ENCODE measurements at places on chromosomes 3 and 15.

DNA sequence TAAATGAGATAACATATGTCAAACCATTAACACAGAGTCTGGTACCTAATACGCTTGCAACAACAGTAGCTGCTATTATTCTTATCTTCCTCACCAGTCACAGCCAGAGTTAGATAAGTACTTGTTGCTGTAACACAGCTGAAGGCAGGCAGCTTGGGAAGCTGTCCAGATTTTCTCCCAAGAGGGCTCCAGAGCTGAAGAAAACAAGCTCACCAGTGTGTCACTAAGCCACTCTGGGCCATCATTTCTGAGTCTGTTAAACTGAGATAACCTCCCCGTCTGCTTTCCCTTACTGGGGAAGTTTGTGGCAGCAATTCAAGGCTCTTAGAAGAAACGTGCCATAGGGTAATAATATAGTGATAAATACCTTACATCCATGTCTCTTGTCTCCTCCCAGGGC, 226.3 kb downstream of the TAFA4 start:
- no peak for DNase-seq

GRCh38 chr15:38528294-38528693, 36.3 kb downstream of the RASGRP1 start:
- no peak for DNase-seq

GRCh38 chr3:79057756-79058155, 710.0 kb downstream of the ROBO1 start:
- no peak for DNase-seq

- no peak for DNase-seq
These were observed 1.4 kb downstream of the ACVR2B start for GRCh38 chr3:38454884-38455638.

- no peak for DNase-seq
These were observed 3.8 kb upstream of the BRPF1 start for GRCh38 chr3:9727743-9728142.

GRCh38 chr3:128369881-128370642, 96.6 kb downstream of the DNAJB8 start:
- DNase-seq: no peak

DNA sequence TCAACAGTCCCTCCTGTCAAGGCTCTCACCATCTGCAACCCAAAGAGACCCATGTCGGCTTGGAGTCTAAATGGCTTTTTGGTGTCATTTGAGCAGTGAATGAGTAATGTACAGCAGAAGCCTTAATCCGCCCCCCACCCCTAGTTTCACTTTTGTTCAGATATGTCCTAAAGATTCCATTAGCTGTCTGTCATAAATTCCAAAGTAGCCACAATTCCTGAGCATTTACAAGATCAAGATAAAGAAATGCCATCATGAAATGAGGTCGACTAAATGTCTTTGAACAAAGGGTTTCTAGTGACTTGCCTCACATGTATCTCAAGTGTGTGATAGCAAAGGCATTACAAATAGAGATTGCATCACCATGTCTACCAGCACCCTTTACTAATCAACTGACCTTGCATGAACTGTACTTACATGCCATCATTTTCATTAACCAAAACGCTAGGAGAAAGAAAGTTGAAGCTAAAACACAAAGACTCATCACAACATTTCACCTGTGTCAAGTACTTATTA, 123.8 kb upstream of the PHLDB2 start:
- no peak for DNase-seq

- DNase-seq: no peak
These were observed 369.6 kb upstream of the RGMA start for GRCh38 chr15:93458597-93458996.

- no peak for DNase-seq
These were observed 59.2 kb downstream of the LYZL4 start for GRCh38 chr3:42351207-42351606.

GRCh38 chr3:136958939-136959338, 1.2 kb downstream of the IL20RB start:
- DNase-seq: no peak

DNA sequence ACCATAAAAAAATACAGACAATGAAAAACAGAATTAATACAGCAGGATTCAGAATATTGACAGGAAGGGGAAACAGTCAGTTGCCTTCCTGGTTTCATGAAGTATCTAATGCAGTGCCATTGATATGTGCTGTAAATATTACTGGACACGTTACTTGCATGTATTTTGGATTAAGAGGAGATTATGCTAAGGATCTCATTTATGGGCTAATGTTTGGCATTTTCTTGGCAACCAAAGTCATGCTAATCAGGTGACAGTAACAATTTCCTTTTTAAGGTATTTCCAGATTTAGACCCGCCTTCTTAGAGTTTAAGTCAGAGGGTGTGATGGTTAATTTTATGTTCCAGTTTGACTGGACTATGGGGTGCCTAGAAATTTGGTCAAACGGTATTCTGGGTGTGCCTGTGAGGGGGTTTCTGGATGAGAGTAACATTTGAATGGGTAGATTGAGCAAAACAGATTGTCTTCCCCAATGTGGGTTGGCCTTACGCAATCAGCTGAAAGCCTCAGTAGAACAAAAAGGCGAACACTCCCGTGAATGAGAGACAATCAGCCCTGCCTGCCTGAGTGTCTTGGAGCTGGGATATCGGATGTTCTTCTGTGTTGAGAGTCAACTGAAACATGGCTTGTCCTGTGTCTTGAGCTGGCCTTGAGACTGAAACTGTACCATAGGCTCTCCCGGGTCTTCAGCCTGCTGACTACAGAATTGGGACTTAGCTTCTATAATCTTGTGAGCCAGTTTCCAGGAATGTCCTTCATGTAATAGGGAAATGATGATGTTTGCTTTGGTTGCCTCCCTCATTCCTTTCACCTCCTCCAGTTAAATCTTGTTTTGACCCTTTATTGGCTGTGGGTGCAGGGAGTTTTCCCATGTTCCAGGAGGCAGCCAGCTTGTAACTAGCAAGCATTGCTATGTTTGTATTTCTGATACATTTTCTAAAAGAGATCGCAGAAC, 10.5 kb downstream of the SQOR start:
- no peak for DNase-seq

- DNase-seq: no peak
These were observed 63.2 kb downstream of the IQGAP1 start for GRCh38 chr15:90451053-90451850.

- no peak for DNase-seq
These were observed 71.9 kb upstream of the CHRNB4 start for GRCh38 chr15:78712797-78713515.

DNA sequence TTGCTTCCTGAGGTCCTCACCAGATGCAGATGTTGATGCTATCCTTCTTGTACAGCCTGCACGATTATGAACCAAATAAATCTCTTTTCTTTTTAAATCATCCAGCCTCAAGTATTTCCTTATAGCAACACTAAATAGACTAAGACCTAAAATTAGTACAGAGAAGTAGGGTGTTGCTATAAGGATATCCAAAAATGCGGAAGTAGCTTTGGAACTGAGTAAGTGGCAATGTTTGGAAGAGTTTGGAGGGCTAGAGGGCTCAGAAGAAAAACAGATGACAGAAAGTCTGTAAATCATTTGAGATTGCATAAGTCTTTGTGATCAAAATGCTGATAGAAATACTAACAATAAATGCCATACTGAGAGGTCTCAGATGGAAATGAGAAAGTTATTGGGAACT, 894.9 kb downstream of the DIPK2A start:
- DNase-seq: no peak

DNA sequence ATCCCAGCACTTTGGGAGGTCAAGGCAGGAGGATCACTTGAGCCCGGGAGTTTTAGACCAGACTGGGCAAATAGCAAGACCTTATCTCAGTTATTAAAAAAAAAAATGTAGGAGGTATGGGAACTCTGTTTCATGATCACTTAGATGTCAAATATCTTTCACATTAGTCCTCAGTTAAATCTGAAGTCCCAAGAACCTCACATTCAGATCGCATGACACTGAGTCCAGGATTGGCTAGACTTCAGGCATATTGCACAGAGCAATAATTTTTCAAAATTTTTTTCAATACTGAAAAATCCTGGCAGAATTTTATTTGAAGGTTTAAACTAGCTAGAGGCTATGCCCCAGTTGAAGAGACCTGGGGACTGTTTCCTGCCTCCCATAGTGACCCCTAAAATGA, 56.3 kb upstream of the ZNF148 start:
- no peak for DNase-seq

DNA sequence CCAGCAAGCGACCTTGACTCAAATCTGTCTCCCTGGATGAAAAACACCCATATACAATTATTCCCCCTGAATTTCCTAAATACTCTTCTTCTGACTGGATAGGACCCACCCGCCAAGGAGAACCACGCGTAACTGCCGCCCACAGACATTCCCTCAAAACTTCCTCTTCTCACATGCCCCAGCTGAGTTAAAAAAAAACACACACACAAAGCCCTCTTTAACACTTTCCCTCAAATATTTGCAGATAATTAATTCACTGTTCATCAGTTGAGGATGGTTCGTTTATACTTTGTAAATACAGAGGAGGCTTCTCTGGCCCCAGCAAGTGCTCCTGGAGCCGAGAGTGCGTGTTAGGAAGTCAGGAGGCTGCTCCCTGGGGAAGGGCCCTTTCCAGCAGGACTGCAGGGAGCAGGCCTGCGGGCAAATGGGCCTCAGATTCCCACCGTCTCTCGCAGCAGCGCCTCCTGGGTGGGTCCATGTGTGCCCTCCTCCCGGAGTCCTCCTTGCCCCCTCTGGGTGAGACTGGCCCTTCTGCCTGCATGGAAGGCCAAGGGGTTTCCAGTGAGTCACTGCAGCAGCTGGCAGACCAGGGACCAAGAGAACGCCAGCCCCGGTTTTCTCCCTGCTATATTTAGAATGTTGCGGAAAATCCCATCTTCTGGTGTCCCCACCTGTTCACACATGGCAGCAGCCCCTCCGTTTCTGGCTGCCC, 46.8 kb downstream of the MGLL start:
- no peak for DNase-seq

DNA sequence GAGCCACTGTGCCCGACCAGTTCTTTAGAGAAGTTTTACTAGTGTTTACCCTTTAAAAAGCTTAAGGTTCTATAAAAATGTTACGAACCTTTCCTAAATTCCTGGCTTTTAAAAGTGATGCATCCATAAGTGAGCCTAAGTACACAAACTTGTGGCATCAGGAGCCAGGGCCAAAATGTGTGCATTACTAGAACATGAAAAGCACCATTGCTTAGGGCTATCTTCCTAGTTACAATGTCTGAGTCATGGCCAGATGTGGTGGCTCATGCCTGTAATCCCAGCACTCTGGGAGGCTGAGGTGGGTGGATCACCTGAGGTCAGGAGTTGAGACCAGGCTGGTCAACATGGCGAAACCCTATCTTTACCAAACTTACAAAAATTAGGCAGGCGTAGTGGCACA, 39.9 kb downstream of the LEO1 start:
- DNase-seq: no peak

- DNase-seq: no peak
These were observed 131.3 kb upstream of the SNRPN start for GRCh38 chr15:24823473-24823872.

- DNase-seq: no peak
These were observed 1.9 kb upstream of the ACTL6A start for GRCh38 chr3:179560791-179561190.

DNA sequence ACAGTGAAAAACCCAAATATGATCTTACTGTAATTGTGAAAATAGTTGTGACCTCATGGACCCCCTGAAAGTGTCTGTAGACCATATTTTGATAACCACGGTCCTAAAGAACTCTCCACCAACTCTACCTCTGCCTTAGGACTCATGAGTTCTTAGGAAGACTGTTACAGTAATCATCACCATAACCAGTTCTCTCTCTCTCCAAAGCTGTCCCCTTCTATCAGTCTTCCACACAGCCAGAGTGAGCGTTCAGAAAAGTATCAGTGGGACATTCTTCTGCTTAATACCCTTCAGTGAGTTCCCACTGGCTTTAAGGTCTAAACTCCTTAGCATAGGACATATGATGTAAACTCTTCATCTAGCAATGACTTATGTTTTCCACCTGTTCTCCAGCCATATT, 27.6 kb upstream of the ST6GAL1 start:
- no peak for DNase-seq

- no peak for DNase-seq
These were observed 10.4 kb upstream of the TMEM202 start for GRCh38 chr15:72387741-72388140.

GRCh38 chr15:22795206-22796063, 9.0 kb downstream of the NIPA1 start:
- DNase-seq: no peak

- no peak for DNase-seq
These were observed 3.1 kb downstream of the TIPARP start for GRCh38 chr3:156677536-156677935.

- DNase-seq: no peak
These were observed 1284.7 kb downstream of the ROBO1 start for GRCh38 chr3:78483090-78483489.

- DNase-seq: no peak
These were observed 222.7 kb downstream of the TP63 start for GRCh38 chr3:189853906-189854305.

GRCh38 chr3:147941969-147942368, 532.8 kb downstream of the ZIC1 start:
- DNase-seq: no peak

- DNase-seq: no peak
These were observed 15.8 kb upstream of the SLC27A2 start for GRCh38 chr15:50166216-50166615.

GRCh38 chr3:22980346-22980745, 222.8 kb upstream of the UBE2E2 start:
- DNase-seq: no peak

DNA sequence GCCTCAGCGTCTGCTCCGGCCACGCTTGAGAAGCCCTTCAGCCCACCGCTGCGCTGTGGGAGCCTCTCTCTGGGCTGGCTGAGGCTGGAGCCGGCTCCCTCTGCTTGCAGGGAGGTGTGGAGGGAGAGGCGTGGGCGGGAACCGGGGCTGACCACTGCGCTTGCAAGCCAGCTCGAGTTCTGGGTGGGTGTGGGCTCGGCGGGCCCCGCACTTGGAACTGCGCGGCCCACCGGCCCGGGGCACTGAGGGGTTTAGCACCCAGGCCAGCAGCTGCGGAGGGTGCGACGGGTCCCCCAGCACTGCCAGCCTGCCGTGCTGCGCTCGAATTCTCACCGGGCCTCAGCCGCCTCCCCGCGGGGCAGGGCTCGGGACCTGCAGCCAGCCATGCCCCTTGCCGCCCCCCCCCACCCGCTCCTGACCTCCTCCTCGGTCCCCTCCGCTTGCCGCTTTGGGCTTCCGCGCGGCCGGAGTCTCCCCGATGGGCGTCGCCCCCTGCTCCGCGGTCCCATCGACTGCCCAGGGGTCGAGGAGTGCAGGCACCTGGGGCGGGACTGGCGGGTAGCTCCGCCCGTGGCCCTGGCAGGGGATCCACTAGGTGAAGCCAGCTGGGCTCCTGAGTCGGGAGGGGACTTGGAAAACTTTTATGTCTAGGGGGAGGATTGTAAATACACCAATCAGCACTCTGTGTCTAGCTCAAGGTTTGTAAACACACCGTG, 106.7 kb downstream of the RAP2B start:
- DNase-seq: no peak

GRCh38 chr3:85455561-85456200, 496.9 kb downstream of the CADM2 start:
- DNase-seq: no peak

- DNase-seq: no peak
These were observed 278.1 kb upstream of the CHRNA7 start for GRCh38 chr15:31752065-31752762.

Data from activated T-helper 1 cell treated with anti-CD3 and anti-CD28 coated beads, Interleukin-2, amount 50 U/mL, for 16 hours (primary cell).